ENCODE measurements at places on chromosomes 4 and X.
A peak's percentile ranks its signal among the peaks of the same experiment; 100 is the strongest.

DNA sequence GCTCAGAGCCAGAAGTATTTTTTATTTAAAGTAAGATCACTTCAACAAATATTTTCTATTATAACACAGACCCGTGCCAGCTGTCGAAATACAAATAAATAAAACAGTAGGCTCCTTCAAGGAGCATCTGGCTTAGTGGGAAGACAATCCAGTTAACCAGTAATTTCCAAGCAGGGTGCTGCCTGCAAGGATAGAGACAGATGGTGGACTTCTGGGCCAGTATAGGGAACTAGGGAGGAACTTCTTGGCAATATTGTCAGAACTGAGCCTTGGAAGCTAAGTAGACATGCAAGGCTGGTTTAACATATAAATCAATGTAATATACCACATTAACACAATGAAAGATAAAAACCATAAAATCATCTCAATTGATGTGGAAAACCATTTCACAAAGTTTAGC lies 17.0 kb upstream of the MTMR1 start:
- no peak for DNase-seq

DNA sequence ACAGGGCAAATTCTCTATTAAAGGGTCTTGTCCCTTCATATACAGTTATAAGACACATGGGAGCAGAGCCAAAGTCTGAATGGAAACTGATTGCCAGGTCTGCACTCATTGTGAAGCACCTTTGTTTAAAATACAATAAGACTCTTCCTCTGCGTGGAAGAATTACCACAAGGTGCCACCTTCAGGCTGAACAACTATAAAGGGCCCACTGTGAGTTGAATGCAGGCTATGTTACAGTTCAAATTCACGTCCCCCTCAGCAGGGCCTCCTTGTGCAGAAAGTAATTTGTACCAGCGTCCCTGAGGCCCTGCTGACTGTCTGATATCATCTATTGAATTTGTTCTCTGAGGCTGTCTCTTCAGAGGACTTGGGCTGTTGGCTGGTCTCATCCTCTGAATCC lies 225.8 kb upstream of the TEX13C start:
- DNase-seq = no peak

- DNase-seq = peak; percentile 65
Measured at GRCh38 chr4:182806259-182807252, 110.6 kb downstream of the DCTD start.

DNA sequence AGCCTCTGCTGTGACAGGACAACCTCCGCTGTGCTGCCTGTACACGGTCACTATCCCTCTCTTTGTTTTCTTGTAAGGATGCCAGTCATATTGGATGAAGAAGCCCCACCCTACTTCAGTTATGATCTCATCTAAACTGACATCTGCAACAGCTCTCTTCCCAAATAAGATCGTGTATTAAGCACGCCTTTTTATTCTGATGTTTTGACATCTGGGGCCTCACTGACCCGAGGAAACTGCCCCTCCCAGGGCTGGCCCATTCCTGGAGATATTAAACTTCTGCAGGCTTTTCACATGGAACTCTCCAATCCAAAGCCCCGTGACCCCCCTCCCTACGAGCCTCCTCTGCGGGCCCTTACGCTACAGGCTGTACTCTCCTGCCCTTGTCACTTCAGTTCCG lies 232.0 kb downstream of the ARHGAP10 start:
- DNase-seq = no peak

DNA sequence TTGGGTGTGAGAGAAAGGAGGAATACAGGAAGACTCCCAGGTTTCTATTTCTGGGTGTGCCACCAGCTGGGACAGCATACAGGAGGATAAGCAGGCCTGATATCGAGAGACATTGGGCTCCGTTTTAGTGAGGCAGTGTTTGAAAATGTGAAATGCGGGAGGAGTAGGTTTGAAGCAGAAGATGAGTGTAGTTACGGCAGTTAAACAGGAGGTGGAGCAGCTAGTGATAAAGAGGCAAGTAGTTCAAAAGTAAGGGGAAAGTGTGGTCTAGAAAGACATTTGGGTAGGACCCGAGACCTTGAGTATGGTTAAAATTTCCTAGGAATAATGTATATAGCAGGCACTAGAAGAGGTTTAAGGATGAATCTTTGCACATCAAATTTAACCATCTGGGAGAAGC lies 42.4 kb downstream of the DCUN1D4 start:
- peak; percentile 36 for DNase-seq

GRCh38 chr4:41178372-41179370 lies 35.7 kb downstream of the APBB2 start:
- no peak for DNase-seq

- no peak for DNase-seq
Measured at GRCh38 chr4:105714071-105714521, 5.5 kb downstream of the GSTCD start.

DNA sequence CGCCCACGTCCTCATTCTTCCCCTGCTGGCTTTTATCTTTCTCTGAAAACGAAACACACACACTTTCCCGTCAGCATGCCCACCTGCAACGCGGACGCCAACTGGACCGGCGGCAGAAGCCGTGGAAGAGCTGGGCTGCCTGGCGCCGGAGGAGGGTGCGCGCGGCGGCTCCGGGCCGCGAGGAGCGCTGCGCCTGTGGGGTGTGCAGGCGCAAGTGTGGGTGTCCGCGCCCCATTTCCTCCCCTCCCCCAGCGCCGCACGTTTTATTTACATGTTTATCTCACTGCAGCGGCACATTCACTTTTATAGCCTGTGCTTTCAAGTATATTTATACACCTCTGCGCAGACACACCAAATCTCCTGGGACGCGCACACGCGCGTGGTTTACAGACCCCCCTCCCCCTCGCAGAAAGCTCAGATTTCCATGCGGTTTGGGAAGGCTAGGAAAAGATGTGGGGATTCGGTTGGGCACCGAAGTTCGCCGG lies 1.5 kb downstream of the PITX2 start:
- DNase-seq = no peak

DNA sequence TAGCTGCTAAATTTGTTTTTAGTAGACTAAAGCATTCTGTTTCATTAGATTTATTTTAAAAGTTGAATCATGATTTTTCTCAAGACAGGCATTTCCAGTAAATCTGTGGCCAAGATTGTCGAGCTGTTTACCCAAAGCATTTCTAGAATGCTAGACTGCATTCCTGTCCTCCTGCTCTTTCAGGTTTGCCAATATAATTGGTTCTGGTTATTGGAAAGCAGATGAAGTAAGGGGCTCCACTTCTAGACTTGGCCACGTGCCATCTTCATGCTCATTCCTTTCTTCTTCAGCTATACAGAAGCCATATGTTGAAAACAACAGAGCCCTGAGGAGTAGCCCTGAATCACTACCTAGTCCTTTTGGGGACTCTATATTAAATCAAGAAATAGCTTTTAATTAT lies 62.5 kb downstream of the PGRMC2 start:
- DNase-seq = no peak

DNA sequence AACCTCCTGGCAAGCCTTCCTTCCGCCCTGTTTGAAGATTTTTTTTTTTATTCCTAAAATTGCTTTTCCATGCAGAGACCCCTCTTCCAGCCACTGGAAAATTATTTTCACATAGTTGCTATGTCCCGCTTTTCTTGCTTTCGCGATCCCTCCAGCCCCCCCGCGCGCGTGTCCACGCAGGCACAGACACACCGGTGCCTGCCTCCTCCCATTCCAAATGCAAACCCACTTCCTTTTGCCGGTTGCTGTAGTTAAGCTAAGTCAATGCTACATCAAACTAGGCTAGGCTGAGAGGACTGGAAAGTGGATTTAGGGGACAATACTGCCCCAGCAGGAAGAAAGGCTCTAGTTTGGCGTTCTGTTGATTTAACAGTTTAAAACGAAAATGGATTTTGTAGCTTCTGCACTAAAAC lies 111.0 kb downstream of the DHX15 start:
- peak; percentile 24 for DNase-seq

- no peak for DNase-seq
Measured at GRCh38 chr4:174152717-174153466, 130.6 kb downstream of the FBXO8 start.

GRCh38 chr4:175806727-175807126 lies 5.3 kb downstream of the GPM6A start:
- no peak for DNase-seq

GRCh38 chr4:39548425-39549067 lies 21.3 kb upstream of the UGDH start:
- DNase-seq = no peak

DNA sequence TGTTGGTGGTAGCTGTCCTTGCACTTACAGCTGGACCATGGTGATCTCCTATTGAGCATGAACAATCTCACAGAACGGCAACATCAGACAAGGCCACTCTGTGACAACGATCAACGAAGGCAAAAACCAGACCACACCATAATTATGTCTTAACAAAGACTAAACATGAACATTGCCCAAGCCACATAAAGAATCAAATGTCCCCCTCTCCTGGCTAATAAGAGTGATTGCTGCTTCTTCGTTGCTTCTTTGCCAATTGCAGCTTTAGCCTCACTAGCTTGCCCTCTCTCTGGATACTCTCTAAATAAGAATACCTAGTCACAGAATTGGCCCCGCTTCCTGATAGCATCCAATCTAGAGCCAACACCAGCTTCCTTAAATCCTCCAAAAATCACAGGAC lies 41.5 kb upstream of the PGRMC1 start:
- no peak for DNase-seq

DNA sequence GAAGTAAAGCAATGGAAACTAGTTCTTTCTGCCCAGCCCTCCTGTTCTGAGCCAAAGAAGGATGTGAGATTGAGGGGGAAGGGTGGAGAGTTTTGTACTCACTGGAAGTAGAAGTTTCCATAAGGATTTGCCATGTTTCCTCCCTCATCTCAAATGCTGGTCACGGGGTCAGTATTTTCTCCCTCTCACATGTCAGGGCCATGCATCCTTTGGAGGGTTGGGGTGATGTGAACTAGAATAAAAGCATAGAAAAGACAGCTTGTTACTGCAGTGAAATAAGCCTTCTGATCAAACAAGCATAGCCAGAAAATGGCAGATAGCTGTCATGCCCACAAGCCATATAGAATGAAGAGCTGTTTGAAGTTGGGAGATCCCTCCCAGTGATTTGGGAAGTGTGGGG lies 79.7 kb downstream of the KIT start:
- no peak for DNase-seq

- DNase-seq = no peak
Measured at GRCh38 chrX:101337776-101338271, 10.7 kb downstream of the TIMM8A start.

DNA sequence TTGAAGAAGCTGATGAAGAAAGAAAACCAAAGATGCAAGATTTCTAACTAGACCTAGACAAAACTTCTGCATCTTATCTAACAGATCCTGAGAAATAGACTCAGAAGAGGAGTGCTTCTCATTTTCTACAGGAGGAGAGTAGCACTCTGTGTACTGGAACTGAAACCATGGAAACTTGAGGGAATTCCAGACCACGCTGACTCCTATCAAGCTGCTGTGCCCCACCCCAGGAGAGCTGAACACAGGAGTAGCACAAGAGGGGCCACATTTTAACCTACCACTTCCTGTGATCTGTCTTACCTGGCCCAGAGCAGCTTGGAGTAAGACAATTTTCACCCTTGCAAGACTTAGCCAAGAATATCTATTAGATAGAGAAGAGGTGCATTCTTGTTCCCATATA lies 248.9 kb downstream of the SCFD2 start:
- no peak for DNase-seq

DNA sequence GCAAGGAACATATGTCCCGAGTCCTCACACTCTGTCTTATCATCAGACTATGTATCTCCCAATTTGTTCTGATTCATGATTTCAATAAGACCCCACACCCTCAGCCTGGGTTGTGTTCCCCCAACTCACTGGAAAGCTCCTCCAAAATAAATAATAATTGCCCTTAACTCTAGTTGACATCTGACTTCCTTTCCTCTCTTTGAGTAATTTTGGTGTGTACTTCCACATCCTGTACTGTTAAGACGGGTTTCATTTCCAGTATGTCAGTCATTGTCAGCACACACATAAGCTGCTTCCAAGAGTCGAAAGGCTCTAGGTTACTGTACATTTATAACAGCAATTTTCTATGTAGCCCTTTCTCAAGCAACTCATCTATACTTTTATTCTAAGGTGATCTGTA lies 52.2 kb upstream of the C1QTNF7 start:
- DNase-seq = no peak

- no peak for DNase-seq
Measured at GRCh38 chrX:34654696-34655490, 2.2 kb downstream of the TMEM47 start.
